ENCODE measurements at places on chromosomes 12 and 14. TPM values are rescaled to one million over a fixed set of nuclear protein-coding genes. Genes with fewer than 3 reads are reported as not detected.

The GPR84 gene
- polyA plus RNA-seq = not detected

The ACRBP gene
- not detected for polyA plus RNA-seq

The MMAB gene
- 22.4 TPM for polyA plus RNA-seq

The FGF6 gene
- polyA plus RNA-seq = not detected

The SLCO1B1 gene
- not detected for polyA plus RNA-seq

The AICDA gene
- not detected for polyA plus RNA-seq

The RERGL gene
- polyA plus RNA-seq = not detected

The RILPL2 gene
- 11.4 TPM for polyA plus RNA-seq

The ZBTB1 gene
- polyA plus RNA-seq = 55.7 TPM

The SDR9C7 gene
- polyA plus RNA-seq = not detected

The CCDC38 gene
- polyA plus RNA-seq = not detected

The ACOT6 gene
- not detected for polyA plus RNA-seq

The INHBE gene
- not detected for polyA plus RNA-seq

The SRSF5 gene
- polyA plus RNA-seq = 1,385 TPM

Data from CD4-positive, CD25-positive, alpha-beta regulatory T cell (primary cell).